Motor neuron (in vitro differentiated cells): ENCODE measurements at places on chromosomes 5 and 9. TPM values are rescaled to one million over a fixed set of nuclear protein-coding genes. Genes with fewer than 3 reads are reported as not detected.

- ATAC-seq = no peak
Measured at GRCh38 chr5:136285096-136285855, 80.1 kb downstream of the TRPC7 start.

The PTPRD gene
- 93.3 and 103 TPM in 2 replicates for total RNA-seq

DNA sequence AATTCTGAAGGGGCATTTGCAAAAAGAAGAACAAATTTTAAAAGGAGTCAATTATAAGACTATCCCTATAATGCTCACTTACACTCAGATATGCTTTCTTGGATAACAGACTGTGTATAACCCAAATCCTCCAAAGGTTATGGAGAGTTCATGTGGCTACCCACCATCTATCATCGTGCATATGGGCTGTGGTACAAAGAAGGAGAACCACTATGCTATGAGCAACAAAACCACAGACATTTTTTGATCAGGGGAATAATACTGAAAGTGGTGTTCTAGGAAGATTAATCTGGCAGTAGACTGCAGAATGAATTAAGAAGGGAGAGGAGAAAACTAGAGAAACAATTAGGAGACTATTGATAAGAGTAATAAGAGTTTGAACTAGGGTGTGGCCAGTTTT is 16.8 kb downstream of the NR3C1 start:
- no peak for ATAC-seq

- ATAC-seq = no peak
Measured at GRCh38 chr9:93031629-93032430, 26.7 kb upstream of the SUSD3 start.

- ATAC-seq = no peak
Measured at GRCh38 chr5:180111273-180112002, 39.9 kb upstream of the RNF130 start.
